ENCODE measurements at places on chromosomes 1 and 21.

DNA sequence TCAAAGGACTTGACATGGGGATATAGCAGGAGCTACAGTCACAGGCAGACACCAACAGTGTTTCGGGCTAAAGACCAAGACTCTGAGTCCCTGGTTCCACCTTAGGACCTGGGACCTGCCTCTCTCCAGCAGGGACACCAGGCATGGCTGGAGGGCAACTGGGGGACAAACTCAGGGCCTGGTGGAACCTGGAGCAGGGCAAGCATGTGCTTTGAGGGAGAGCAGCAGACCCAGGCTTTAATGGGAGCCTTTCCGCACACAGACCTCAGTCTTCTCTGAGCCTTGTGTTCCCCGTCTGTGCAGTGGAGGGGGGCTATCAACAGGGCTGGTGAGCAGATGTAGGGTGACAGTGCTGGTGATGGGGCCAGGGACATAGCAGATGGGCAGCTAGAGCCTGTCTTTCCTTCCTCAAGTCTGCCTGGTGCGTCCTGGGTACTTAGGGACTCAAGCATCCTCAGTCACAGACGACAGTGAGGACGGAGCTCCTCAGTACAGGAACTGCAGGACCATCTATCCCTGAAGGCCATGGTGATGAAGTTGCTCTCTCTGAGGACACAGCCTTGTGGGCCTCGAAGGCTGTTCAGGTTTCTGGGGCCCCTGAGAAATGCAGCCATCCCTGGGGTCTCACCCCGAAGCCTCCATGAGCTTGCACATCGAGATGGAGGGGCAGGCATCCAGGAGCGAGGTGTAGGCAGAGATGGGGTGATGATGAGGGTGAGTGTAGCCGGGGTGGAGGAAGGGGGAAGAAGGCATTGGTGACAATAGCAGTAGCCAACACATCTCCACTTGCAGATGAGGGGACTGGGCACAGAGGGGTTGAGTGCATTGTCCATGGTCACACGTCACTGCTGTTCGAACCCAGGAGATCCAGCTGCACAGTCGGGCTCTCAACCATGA is 593.4 kb downstream of the PTPRU start:
- no peak for DNase-seq

- DNase-seq = peak; percentile 32
Observed at GRCh38 chr1:176989023-176989422, 175.5 kb downstream of the ASTN1 start.

- DNase-seq = no peak
Observed at GRCh38 chr1:150925080-150925479, 1.1 kb upstream of the SETDB1 start.

GRCh38 chr1:155967341-155968050 is 10.9 kb downstream of the ARHGEF2 start:
- no peak for DNase-seq

- no peak for DNase-seq
Observed at GRCh38 chr1:86104606-86105532, 51.7 kb downstream of the COL24A1 start.

DNA sequence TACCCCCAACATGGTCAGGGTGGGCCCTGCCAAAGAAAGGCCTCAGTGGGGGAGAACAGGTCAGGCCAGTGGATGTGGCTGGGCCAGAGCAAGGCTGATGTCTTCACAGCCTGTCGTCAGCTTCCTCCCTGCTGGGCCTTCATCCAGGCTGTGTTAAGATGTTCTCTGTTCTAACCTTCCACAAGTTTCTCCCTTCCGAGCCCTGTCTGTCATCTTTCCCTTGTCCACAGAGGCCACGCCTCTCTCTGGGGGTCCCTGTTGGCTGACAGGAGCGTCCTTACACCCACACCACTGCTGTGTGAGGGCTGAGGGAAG is 36.2 kb downstream of the SIM2 start:
- DNase-seq = no peak

DNA sequence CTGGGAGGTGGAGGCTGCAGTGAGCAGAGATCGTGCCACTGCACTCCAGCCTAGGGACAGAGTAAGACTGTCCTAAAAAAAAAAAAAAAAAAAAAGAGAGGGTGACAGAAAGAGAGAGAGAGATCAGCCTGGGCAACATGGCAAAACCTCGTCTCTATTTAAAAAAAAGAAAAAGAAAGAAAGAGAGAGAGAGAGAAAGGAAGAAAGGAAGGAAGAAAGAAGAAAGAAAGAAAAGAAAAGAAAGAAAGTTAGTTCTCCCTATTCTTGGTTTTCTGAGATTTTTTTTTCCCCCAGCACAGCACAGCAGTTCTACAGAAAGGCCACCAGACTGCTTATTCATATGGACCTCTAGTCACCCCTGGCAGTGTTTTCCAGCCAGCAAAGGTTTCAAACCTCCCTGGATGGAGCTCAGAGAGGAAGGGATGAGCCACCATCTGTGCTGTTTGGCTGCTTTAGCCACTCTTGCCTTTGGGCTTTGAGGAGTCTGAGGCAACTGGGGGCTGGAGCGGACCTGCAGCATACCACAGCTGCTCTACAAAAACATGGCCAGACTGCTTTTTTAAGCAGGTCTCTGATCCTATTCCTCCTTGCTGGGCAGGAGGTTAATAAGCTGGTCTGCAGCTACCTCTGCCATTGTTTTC is 10.6 kb downstream of the S100A6 start:
- DNase-seq = peak; percentile 43

DNA sequence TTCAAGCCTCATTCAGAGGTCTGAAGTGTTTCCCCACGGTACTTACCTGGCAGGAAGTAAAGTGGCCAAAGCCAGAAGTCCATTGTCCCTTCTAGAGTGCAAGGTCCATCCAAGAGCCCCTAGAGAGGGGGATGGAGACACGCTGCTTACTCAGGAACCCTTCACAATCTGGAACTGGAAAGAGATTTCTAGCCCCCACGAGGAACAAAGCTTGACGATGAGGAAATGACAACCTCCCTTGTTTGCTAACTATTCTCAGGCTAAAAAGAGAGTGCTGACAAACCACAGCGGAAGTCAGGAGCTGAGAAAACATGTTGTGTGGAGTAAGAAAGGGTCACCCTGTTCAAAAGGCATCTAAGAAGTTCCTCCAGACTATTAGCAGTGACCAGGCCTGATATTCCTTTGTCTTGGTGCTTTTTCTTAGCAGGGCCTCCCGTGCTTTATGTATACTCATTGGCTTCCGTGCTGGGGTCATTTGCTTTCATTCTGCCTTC is at the start of gene FCMR:
TSS of gene FCMR (minus strand) at position 170 of the 494 bp plus-strand sequence. CDS start at position 83, 87 bp downstream.
- peak; percentile 54 for DNase-seq

DNA sequence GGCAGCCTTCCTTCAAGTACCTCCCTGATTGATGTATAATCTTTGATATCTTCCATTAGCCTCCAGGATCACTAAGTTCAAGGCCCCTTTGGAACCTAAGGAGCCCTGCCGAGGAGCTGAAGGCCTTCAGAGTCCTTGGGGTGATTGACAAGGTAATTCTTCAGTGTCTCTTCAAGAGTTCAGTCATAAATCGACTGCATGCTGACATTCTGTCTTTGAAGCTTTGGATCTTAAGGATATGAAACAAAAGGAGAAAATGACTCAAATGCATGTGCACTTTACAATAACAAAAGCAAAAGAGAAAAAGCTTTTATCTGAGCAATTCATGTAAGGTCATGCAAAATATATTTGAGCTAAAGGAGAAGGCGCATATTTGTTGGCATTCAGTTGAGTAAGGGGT is 125.3 kb downstream of the RPS6KC1 start:
- DNase-seq = no peak

GRCh38 chr1:206557636-206558473 is 50.5 kb downstream of the RASSF5 start:
- DNase-seq = no peak

DNA sequence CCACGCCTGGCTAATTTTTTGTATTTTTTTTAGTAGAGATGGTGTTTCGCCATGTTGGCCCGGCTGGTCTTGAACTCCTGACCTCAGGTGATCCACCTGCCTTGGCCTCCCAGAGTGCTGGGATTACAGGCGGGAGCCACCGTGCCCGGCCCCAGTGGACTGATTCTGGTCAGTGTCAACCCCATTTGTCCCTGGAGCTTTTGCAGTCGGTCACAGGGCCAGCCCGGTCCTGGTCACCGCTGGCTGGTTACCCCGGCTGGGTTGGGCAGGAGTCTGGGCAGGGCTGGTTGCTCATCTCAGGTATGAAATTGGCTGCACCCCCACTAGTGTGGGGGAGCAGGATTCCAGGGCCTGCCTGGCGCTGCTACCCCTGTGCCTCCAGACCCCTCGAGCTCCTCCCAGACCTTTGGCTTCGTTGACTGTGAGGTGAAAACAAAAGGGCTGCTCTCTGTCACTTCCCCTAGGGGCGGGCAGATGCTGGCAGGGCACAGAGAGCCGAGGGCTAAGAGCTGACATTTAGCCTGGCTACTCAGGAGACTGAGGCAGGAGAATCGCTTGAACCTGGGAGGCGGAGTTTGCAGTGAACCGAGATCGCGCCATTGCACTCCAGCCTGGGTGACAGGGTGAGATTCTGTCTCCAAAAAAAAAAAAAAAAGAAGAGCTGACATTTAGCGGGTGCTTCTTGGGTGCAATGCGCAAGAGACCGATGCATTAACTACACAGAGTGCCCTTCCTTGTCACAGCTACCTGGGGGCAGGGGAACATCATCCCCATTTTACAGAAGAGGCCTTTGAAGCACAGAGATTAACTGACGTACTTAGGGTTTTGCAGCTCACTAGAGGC is 10.6 kb downstream of the TNFRSF1B start:
- DNase-seq = no peak

DNA sequence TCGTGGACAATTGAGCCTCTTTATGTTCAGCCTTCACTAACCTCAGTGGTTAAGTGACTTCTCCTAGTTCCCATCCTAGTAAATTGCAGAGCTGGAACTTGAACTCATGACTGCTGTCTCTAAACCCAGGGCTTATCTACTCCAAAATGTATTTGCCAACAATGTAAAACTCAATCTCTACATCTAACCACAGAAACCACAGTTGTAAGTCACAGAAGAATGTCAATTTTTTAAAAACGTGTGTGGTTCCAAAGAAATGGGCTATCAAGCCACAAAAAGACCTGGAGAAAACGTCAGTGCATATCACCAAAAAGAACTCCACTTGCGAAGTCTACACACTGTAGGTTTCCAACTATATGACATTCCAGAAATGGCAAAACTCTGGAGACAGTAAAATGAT is 172.6 kb upstream of the HMCN1 start:
- no peak for DNase-seq

DNA sequence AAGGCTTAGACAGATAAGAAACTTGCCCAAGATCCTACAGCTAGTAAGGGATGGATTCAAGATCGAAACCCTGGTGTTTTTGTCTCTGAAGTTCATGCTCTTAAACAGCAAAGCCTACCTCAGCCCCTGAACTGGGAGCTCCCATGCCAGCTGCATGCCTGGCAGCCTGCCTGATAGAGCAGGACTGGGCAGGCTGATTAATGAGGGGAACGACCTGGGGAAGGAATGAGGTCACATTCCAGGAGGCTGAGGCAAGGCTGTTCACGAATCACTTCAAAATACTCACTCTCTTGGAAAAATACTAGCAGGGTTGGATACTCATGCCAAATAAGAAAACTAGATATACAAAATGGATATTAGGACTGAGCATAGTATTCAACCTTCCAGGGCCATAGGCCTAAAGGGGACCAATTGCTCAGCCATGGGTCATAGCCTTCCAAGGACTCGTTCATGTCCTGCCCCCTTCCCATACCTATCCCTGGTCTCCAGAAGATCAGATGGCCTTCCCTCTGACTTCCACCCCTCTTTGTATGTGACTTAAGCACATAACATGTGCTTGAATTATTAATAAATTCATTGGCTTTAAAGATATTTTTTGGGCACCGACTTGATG is 15.6 kb upstream of the TACSTD2 start:
- peak; percentile 92 for DNase-seq

DNA sequence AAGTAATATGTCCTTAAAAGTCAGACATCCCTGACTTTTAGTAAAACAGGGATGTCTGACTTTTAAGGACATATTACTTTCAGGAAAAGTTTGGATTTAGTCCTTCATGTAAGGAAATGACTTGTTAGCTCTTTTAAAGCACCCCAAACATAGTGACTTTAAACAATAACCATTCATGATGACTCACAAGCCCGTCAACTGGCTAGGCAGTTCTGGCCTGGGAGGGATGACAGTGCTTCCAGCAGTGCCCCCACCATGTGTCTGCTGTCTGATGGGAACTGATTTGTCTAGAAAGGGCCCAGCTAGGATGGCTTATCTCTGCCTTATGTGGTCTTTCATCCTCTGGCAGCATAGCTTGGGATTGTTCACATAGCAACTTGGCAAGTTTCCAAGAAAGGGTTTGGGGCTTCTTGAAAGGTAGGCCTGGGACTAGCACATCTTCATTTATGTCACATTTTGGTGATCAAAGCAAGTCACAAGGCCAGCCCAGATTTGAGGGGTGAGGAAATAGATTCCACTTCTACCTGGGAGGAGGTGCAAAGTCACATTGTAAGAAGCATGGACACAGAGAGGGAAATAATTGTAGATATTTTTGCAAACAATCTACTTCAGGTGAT is 143.5 kb downstream of the C1orf94 start:
- DNase-seq = no peak

- no peak for DNase-seq
Observed at GRCh38 chr1:224509907-224510306, 75.3 kb upstream of the WDR26 start.
